ENCODE measurements at places on chromosomes 12 and 14.

DNA sequence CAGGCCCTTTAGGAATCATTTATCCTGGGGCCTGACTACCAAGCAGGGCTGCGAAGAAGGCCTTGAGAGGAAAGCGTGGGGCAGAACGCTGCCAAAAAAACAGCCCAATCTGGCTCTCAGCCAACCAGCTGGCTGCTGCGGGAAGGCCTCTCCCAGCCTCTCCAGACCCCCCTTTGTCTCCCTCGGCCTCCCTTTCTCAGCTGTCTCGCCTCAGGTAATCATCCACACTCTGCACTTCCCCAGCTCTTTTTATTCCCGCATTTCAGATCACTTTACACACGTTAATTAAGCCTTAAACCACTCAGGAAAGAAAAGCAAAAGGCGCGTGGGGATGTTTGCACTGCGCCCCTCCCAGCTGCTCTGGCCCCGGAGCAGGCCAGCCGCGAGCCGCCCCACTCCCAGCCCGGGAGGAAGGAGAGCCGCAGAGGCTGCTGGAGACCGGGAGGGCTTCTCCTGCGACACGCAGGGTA lies 208.2 kb upstream of the FOXN3 start:
- DNase-seq = no peak

DNA sequence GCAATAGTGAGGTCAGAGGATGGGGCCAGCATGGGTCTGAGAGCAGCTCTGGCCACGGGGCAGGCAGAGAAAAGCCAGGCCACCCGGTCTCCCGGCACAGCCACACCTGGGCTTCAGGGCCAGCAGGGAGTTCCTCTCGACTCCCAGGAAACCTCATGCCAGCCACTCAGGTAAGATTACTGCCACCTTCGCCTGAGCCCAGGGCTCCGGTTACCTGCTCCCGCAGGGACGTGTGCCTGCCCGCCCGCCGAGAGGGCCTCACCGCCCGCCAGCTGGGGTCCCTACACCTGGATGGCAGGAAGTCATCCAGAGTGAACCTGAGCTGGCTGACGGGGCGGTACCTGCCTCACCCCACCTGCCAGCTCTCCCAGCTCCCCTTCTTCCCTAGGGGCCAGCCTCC lies 7.3 kb downstream of the JAG2 start:
- no peak for DNase-seq

GRCh38 chr12:87266305-87266704 lies 762.9 kb downstream of the C12orf50 start:
- DNase-seq = no peak

DNA sequence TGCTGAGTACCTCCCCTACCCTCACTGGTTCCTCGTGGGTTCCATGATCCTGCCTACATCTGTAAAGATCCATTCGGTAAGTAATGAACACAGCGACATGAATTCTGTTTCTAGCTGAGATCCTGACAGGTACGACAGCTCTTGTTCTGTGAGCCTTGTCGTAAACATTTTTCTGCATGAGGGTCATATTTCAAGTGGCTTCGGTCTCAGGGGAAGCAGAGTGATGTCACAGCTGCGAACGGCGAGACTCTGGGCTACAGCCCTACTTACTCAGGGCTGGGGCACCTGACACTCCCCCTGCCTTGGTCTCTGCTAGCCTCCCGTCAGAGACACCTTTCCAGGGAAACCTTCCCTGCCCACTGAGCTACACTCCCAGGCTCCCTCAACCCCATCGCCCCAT lies 85.8 kb downstream of the RBM19 start:
- DNase-seq = no peak

GRCh38 chr12:92600052-92600451 lies 102.7 kb upstream of the PLEKHG7 start:
- no peak for DNase-seq

- DNase-seq = no peak
Observed at GRCh38 chr12:19998411-19998810, 369.9 kb upstream of the PDE3A start.

GRCh38 chr12:52404951-52405350 lies 1.2 kb downstream of the KRT82 start:
- DNase-seq = no peak

Measured in stimulated activated CD8-positive, alpha-beta memory T cell treated with anti-CD3 and anti-CD28 coated beads, Interleukin-15, amount 100 ng/mL, for 1 hour (primary cell).